GM12891 (cell line): ENCODE measurements at places on chromosomes 6 and 20.
A peak's percentile ranks its signal among the peaks of the same experiment; 100 is the strongest.

DNA sequence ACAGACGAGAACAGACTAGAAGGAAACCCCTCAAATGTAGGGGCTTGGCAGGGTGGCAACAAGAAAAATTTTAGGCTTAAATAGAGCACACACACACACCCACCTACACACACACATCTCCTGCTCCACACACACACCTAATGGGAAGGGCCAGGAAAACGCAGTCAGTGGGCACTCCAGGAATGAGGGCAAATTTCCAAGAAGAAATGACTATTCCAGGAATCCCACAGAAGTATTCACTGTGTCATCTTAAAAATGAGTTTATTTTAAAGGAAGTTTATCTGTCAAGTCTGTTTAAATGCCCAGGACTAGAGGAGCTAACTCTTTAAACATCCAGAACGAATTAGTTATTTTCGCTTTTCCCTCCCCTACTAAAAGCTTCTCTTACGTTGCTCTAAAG lies 13.0 kb downstream of the ALDH8A1 start:
- DNase-seq: no peak

GRCh38 chr6:106444777-106445507 lies 84.4 kb downstream of the CRYBG1 start:
- DNase-seq: peak; percentile 31

- DNase-seq: peak; percentile 25
Measured at GRCh38 chr20:4607287-4607713, 114.4 kb upstream of the PRND start.

DNA sequence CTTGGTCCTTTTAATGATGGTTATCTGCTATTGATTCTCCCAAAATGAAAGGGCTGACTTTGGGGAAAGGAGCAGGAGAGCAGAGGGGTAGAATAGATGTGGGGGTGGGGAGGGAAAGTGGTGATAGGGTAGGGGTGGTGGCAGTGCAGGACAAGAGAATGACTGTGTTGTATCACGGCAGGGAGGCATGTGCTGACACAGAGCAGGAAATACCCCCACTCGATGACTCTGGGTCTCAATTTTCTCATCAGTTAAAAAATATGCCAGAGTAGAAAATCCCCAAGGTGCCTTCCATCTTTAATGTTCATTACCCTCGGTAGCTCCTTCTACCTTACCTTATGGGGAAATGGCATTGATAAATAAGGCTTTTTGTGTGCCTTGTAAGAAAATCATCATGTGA lies 79.0 kb upstream of the ATXN1 start:
- DNase-seq: no peak

GRCh38 chr6:28943223-28943556 lies 19.4 kb upstream of the TRIM27 start:
- DNase-seq: no peak

- no peak for DNase-seq
Measured at GRCh38 chr6:158143700-158144099, 24.4 kb downstream of the SERAC1 start.

DNA sequence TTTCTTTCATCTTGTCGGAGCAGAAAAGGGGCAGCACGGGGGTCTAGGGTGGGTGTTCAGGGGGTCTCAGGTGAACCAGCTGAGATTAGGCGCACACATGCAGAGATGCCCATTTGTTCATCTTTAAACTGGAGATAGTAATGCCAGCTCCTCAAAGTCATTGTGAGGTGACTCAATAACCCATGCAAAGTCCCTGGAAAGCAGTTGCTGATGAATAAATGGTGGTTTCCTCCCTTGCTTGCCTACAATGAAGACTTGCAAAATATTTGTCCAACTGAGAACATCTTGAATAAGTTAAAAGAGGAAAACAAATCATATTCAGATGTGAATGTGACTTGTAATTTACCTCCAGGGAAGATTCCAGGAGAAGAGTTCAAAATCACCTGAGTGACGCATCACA lies 206.9 kb downstream of the LY86 start:
- DNase-seq: no peak

DNA sequence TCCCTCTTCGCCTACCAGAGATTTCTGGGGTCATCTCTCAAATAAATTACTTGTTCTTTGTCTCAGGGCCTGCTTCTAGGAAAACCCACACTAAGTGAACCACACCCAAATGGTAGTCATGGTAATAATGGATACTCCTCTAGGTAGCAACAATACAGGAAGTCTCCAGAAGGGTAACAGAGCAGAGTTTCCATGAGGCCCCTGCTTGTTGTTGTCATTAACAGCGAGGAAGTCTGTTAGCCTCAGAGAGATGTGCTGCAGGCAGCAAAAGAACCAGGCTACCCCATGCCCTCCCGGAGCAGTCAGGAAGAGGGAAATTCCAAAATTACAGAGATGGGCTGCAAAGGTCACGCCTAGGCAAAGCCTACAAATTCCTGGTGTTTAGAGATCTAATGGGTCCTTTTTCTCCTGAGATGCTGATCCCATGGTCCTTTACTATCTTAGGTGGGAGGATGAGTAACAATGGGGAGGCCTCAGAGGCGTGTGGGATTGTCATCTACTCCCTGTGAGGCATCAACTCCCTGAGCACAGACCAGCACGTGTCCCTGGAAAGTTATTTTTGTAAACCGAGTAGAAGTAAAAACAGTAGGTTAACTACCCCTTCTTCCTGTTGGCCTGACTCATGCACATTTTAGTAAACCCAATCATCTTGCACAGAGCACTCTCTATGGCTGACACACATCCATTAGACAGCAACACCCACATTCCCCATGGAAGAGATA lies 10.1 kb downstream of the ISM1 start:
- no peak for DNase-seq

DNA sequence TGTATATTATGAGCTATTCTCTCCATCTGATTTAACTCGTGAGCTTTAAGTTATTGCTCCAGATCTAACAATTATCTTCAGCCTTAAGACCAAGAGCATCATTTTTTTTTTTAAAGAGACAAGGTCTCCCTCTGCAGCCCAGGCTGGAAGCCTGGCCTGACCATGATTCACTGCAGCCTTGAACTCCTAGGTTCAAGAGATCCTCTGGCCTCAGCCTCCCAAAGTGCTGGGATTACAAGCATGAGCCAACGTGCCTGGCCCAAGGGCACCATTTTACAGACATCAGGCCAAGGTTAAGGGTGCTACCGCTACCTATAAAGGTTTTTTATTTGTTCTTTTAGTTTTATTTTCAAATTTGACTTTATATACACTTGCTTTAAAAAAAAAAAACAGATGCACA lies 2.3 kb downstream of the SUPT3H start:
- no peak for DNase-seq

GRCh38 chr6:56370561-56371211 lies 123.3 kb upstream of the COL21A1 start:
- no peak for DNase-seq

DNA sequence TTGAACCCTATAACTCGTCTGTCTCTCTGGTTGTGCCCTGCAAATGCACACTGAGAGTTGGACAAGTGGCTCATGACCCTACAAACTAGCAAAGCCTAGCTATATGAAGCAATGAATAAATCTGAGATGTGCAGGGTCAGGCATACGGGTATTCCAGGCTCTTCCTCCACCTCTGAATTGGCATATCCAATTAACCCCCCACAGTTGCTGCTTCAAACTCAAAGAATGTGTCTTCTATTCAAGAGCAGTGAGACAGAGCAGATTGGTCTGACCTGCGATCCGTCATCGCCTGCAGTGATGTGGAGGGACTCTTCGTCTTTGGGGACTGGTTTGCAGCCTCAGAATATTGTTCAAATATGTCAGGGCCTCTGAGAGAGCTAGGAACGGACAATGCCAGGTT lies 59.8 kb downstream of the LAMP5 start:
- no peak for DNase-seq

GRCh38 chr20:1203630-1204029 lies 376 bp downstream of the C20orf202 start:
- DNase-seq: no peak

DNA sequence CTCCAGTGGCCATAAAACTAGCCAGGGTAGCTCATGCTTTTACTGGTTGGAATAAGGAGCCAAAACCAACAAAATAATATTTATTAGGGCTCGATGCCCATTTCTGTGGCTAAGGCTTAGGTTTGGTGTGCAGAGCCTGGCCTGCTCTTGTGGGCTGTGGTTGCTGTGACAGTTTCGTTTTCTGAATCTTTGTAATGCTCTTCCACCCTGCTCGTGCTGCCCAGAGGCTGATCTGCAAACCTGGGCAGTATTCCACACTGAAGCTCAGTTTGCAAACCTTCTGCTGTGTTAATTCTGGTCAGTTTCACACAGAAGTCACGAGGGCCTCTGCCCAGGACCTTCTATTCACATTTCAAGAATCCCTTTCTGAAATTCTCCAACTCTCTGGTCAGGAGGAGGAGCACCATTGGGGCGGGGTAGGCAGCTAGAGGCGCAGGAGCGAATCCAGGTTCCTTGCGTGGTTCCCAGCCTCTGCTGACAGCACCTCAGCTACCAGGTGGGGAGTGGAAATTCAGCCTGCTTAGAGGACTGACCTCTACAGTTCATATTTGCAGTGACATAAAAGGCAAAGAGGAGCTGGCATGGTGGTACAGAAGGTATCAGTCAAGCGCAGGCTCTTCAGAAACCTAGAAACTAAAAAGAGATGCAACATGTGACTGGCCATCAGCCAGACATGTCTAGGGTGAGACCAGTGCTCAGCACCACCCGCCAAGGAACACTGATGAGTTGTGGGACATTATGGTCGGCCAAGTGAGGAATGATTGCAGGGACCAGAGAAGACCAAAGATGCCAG lies 14.3 kb upstream of the C20orf144 start:
- DNase-seq: peak; percentile 51

DNA sequence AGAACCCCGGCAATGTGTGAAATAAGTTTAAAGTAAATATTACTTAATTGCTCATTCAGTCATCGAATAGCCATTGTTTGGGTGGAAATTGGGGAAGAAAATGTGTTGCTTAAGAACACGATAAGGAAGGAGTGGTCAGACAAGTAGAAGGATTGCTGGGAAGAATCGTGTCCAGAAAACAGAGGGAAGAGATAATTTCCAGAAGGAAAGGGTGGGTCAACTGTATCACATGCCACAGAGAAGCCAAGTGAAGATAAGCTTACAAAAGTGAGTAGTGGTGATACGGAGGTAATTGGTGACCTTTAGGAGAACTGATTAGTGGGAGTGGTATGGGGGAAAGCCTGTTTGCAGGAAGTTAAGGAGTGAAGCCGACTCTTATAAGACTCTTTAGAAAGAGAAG lies 306.2 kb downstream of the SOX4 start:
- DNase-seq: no peak

DNA sequence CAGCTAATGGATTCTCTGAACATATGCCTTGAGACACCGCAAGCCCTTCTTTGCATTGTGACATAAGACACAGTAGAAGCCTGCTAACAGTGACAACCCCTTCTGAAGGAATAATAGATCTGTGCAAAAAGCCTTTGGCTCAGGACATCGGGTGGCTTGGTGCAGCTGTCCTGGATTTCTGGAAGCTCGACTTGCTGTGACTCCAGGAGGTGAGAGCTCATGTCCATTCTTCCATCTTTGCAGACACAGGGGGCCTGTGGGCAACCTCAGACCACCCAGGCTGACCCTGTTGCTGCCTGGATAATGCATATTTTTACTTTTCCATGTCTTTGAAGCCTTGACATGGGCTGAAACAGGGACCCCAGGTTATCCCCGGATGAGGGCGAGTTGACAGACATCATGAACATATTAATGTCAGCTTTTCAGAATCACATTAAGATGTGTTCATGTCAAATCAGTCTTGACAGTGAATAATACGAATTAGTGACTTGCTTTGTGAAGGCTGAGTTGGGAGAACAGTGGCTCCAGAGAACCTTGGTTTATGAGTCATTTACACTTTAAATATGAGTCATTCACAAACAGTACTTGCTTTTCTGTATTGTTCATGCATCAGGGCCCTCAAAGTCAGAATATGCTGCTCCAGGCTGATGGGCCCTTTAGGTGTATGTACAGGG lies 66.8 kb upstream of the IYD start:
- peak; percentile 21 for DNase-seq

GRCh38 chr6:33671744-33672072 lies 39.8 kb downstream of the UQCC2 start:
- DNase-seq: no peak
